ENCODE measurements at places on chromosomes 3 and 15.

DNA sequence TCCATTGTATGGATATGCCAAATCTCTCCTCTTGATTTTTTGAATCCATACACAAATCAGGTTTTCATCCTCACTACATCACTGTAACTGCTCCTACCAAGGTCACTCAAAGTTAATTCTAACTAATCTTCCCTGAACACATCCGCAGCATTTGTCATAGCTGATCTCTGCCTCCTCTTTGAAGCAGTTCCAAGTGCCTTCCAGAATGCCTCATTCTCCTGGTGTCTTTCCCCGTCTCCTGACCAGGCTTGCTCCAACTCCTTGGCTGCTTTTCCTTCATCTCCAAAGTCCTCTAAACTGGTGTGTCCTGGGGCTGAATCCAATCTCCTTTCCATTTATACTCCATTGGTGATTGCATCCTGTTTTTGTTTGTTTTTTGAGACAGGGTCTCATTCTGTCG is 26.8 kb downstream of the KLHDC8B start:
- DNase-seq: no peak

DNA sequence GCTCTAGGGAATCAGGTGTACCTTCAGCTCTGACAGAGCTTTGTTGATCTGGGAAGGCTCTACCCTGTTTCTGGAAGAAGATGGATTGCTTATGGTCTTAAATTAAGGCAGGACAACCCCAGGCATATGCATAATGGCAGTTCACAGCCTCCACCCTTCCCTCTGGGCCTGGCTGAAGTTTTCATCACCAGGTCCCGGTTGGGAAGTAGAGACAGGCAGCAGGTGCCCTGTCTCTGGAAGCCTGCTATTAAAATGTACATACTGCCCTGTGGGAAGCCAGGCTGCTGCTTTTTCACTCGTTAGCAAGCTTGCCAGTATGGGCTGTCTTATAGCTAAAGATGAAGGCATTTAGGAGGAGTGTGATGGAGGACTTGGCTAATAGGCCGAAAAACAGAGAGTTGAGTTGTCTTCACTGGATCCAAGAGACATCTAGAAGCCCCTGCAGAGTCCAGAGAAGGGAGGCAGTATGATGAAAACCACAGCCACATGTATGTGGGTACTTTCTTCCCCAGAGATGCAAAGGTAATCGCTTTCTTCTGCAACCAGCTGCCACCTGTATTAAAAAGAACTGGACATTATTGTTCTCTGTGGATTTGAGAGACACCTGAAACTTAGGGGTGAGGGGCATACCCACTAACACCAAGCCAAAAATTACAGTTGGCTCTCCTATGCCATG is 34.4 kb downstream of the ABHD2 start:
- DNase-seq: no peak

DNA sequence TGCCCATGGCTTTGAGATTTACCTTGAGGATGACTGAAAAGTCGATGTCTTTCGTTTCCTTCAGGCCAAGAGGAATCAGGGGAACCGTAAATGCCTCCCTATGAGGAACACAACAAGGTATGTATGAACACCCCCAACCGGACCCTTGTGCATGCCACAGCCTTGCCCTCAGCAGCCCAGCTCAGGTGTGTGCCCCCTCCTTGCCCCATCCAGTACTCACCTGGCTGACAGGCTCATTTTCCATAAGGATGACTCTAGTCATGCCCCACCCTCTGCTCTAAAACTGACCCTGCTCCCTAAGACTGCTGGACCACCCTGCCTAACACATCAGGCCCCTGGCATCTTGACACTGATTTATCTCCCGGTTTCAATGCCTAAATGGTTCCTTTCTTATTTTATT is 270.0 kb downstream of the GOLGA6L6 start:
- DNase-seq: no peak

- no peak for DNase-seq
Measured at GRCh38 chr15:88479169-88479568, 11.7 kb downstream of the MRPS11 start.

GRCh38 chr3:177604181-177604580 is 406.9 kb upstream of the TBL1XR1 start:
- no peak for DNase-seq

GRCh38 chr3:37766797-37767776 is 94.6 kb upstream of the CTDSPL start:
- no peak for DNase-seq

Data from NCI-H1930 (cell line).